Calu3 (cell line): ENCODE measurements at places on chromosomes 6 and 20.

- no peak for DNase-seq
These were observed 107.5 kb downstream of the PRKN start for GRCh38 chr6:162620073-162620472.

- no peak for DNase-seq
These were observed 229.7 kb downstream of the LAMA2 start for GRCh38 chr6:129112591-129112990.

- no peak for DNase-seq
These were observed 18.4 kb downstream of the TIAM2 start for GRCh38 chr6:155013457-155013876.

GRCh38 chr20:40688129-40689099 is 622 bp downstream of the MAFB start:
- DNase-seq, result peak; percentile 23

- DNase-seq, result no peak
These were observed 79.3 kb upstream of the NAA20 start for GRCh38 chr20:19937651-19938420.

DNA sequence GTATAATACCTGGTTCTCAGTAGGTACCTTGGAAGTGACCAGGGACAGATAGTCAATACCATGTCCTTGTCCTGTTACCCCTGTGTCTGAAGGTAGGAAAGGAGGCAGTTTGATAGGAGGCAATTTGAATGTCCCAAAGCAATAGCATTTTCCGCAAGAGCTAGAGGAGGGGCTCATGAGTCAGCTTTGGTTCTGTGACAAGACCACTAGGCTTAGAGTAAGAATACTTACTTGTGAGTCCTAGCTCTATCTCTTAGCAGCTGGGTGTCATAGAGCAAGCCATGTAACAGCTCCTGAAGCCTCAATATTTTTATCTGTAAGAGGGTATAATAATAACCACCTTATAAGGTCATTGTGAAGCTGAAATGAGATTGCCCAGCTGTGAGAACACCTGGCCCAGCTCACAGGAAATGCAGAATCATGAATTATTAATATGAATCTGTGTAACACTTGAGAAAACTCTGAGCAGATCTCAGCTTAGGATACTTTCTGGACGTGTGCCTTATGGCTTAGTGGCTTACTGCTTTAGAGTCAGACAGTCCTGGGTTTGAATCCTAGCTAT is 58.6 kb downstream of the DAAM2 start:
- DNase-seq, result no peak

GRCh38 chr6:53294095-53294494 is 54.7 kb downstream of the ELOVL5 start:
- DNase-seq, result peak; percentile 3

GRCh38 chr6:22219925-22220324 is 76.9 kb downstream of the PRL start:
- no peak for DNase-seq

GRCh38 chr6:7041511-7042026 is 66.2 kb upstream of the RREB1 start:
- DNase-seq, result no peak

DNA sequence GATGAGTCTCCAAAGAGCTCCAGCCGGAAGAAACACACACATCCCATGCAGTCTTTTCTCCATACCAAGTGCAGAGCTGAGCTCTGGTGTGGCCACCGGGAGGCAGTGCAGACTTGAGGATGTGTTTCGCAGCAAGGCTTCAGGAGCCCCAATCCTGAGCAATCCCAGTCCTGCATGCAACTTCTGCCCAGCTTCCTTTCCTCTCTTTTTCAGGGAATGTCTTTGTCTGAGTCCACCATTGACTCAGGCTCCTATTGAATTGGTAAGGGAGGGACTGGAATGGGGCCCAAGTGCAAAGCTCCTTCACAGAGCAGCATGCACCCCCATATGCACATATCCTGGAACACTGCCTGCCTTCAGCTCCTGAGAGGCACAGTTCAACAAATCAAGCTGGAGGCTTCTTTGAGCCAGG is 50.5 kb upstream of the ASIP start:
- peak; percentile 85 for DNase-seq

- DNase-seq, result no peak
These were observed 878.6 kb upstream of the CITED2 start for GRCh38 chr6:140253096-140253495.

GRCh38 chr6:48032151-48032550 is 78.8 kb downstream of the PTCHD4 start:
- no peak for DNase-seq

DNA sequence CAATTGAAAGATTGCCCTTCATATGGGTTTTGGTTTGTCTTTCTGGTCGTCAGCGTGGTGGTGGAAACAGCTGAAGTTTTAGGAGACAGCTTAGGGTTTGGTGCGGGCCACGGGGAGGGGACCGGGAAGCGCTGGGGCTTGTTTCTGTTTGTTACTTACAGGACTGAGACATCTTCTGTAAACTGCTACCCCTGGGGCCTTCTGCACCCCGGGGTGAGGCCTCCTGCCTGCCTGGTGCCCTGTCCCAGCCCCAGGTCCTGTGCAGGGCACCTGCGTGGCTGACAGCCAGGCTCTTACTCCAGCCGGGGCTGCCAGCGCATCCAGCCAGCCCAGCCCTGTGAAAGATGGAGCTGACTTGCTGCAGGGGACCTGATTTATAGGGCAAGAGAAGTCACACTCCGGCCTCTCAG is 22.8 kb downstream of the NPEPL1 start:
- no peak for DNase-seq

- no peak for DNase-seq
These were observed 131.1 kb downstream of the PHACTR3 start for GRCh38 chr20:59735486-59735885.

DNA sequence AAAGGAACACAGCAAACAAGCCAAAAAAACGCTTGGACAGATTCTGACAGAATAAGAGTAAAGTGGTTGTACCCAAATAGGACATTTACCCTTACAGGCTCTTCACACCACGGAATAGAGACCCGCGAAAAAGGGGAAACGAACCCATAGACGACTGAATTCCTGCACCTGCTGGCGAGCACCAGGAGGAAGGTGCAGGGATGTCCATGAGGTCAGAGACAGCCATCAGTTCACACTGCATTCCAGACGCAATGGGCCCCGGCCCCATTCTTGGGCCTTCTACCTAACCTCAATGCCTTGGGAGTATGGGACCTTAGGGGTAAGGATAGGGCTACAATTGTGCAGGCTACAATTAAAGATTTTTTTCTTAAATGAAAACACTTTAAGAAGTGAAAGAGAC is 5.2 kb upstream of the DIDO1 start:
- DNase-seq, result no peak

- no peak for DNase-seq
These were observed 174.0 kb upstream of the AFDN start for GRCh38 chr6:167652701-167653095.

GRCh38 chr20:48629069-48629959 is 198.5 kb downstream of the PREX1 start:
- no peak for DNase-seq

GRCh38 chr6:2109796-2110195 is 135.6 kb downstream of the GMDS start:
- DNase-seq, result no peak

DNA sequence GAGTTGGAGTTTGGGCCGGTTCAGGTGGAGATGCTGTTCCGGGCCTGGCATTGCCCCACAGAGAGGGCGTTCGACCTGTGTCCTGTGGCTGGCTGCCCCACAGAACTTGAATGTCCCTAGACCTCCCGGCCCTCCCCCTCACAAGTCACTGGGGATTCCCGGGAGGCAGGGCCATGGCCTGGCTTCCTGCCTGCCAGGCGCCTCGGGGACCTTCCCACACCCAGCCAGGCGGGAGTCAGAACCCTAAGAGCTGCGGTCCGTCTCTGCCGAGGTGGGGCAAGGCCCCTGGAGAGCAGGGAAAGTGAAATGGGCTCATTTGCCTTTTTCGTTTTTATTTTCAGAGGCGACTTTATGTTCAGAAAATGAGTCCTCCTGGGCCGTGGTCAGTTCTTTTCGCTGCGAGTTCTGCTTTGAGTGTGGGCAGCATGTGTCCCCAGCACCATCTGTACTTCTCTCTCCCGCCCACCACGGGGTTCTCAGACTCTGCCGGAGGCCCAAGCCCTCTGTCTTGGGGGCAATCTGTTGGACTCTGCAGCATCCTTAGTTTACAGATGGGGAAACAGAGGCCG is 8.5 kb downstream of the RBM38 start:
- no peak for DNase-seq

DNA sequence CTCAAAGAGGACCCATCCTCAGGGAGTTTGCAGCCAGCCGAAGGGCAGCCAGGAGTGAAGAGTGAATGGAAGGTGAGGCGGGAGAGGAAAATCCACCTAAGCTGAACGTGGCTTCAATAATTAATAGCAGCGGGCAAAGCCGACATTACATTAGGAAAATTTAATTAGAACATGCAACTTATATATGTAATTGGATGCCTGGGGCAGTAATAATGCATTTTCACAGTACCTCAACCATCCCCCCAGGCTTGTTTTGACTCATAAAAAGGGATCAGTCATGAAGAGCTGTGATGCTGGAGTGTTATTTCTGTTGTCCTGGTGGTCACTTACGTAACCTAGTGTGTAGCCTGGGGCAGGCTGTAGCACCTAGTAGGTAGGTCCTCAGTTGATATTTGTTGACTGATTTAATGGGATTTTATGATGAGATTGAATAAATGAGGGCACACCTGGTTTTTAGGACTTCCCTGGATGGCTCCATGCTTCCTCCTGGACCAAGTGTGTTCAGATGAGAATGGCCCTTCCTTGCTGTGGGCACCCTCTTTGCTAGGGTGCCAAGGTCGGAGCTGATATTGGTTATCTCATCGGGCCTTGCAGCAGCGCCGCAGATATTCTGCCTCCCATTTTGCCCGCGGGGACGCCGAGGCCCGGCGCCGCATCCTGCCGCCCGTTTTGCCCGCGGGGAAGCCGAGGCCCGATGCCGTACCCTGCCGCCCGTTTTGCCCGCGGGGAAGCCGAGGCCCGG is 128.8 kb downstream of the CDH26 start:
- no peak for DNase-seq

DNA sequence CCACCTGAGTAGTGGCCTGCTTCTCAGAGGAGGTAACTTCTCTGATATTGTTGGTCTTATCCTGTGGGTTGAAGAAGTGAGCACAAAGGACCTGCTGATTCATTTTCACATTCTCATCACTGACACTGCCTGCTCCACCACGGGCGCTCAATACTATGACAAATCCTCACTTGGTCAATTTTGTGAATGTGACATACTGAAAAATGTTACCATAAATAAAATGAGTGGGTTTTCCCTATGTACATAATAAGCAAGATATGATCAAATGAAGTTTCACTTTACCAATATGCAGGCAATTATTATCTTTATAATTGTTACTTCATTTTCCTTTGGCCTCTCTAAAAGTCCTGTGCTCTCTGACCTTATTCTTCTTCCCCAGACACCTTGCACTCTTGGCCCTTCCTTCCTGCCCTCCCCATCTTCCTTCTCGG is 71.5 kb upstream of the RIPOR2 start:
- no peak for DNase-seq

DNA sequence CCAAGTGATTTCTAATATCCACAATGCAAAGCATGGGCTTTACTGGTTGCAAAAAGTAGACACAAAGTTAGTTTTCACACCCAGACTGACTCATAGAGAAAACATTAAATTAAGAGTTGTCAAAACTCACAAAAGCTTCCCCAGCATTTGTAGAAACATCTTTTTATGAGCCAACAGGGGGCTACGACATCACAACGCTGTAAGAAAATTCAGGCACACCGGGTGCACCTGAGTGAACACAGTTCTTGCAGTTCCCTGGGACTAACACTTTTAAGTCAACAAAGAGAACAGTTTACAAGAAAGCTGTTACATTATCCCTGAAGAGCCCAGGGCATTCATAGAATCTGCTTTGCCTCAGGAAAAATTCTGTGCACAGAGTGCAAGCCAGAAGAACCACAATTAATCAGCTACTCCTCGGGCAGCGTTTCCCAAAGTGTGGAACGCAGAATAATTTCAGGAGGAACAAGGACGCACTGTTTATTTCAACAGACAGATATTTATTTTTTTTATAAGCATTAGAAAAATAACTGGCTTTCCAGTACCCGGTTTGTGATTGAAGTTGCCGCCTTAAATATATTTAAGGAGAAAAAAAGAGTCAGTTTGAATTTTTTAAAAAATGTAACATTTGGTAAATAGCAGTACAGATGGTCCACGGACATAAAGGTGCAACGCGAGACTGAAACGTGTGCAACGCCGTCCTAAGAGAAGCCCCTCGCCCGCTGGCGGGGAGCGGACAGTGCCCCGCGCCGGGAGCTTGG is 1.2 kb downstream of the NCOA5 start:
- DNase-seq, result peak; percentile 23

DNA sequence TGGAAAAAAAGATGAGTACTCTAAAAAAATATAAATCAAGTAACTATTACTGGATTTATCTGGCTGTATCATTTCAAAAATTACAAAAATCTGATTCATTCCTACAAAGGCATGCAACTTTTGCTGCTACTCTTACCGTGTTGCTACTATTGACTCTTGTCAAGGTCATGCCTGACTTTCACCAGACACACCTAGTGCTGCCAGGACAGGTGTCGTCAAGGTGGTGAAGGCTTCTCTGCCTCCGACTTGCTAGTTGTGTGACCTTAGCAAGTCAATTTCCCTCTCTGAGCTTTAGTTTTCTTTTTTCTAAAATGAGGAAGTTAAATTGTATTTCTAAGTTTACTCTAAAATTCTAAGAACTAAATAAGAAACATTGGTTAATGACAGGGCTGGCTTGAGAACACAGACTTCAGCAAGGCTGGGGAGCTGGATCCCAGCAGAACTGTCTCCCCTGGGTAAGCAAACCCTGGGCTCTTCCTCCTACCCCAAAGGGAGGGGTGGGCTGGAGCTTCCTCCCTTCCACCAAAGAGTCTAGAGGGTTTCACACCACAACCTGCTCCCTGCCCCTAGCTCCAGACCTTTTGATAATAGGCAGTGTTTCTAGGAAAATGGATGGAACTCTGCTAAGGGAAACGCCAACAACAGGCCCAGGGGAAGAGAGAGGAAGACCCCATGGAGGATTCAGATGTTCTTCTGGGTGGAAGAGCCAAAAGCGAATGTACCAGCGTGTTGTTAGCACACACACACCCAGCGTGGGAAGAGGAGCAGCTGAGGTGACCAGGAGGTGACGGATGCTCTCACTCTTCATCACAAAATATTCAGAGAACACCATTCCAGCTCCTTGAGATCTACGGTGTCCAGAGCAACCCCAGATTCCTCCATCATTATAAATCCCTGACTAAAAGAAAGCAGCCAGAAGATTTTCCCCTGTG is 47.9 kb upstream of the CITED2 start:
- no peak for DNase-seq

DNA sequence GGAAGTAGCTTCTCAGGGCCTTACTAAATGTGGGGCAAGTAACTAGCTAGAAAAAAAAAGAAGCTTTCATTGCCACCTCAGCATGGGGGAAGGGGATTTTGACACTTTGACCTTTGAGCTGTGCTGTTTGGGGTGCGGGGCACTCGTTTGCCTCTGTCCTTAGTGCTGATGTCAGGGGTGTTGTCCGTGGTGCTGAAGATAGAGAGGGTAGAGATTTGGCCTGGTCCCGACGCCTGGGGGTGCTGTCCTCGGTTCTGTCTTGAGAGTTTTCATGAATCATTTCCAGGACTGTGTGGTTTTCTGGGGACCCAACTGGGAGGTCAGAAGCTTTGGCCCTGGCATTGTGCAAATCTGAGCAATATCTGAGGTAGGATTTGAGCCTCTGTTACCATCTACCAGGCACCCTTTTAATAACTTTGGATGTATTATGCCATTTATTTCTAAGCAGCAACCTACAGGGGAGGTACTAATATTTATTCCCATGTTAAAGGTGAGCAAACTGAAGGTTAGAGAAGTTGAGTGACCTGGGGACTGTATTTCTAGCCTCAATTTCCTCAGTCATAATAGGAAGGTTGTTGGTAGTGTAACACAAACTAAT is 78.0 kb downstream of the DLGAP4 start:
- DNase-seq, result peak; percentile 60
